ENCODE measurements at places on chromosomes 2 and 18. TPM values are rescaled to one million over a fixed set of nuclear protein-coding genes. Genes with fewer than 3 reads are reported as not detected.

Gene EMILIN2
- total RNA-seq: 26.5 TPM

Gene CRYGD
- total RNA-seq: not detected

Gene ALKAL2
- total RNA-seq: not detected

Gene HOXD3
- total RNA-seq: 0.14 TPM

Gene SKA1
- total RNA-seq: 6.6 TPM

Gene KCNS3
- total RNA-seq: 0.43 TPM

Gene C2orf78
- not detected for total RNA-seq

Gene ABCG8
- not detected for total RNA-seq

Gene BCL11A
- 0.14 TPM for total RNA-seq

Gene TRIM43B
- not detected for total RNA-seq

Gene BCL2L11
- total RNA-seq: 3.6 TPM

Gene CDH20
- 0.18 TPM for total RNA-seq

Gene RFTN2
- 10.5 TPM for total RNA-seq

Gene GALNT5
- 26.9 TPM for total RNA-seq

Gene MRPL53
- total RNA-seq: 43.3 TPM

Gene TMEM247
- total RNA-seq: not detected

Gene ANKRD44
- total RNA-seq: 6.0 TPM

Gene ZNF521
- total RNA-seq: 25.0 TPM

Gene PLCL1
- total RNA-seq: 1.1 TPM

Gene PAX8
- 0.14 TPM for total RNA-seq

Gene DSG2
- 2.3 TPM for total RNA-seq

Gene NFU1
- total RNA-seq: 46.7 TPM

Gene NT5DC4
- total RNA-seq: not detected

Gene TLX2
- not detected for total RNA-seq

Gene SOCS6
- total RNA-seq: 49.5 TPM

Gene ALLC
- total RNA-seq: not detected

Gene ZNF385B
- not detected for total RNA-seq

Gene EPB41L3
- 10.1 TPM for total RNA-seq

Gene MBD2
- total RNA-seq: 27.6 TPM

Gene IL37
- not detected for total RNA-seq

Gene IHH
- not detected for total RNA-seq

Gene CRYGC
- total RNA-seq: not detected

Gene TMEM18
- 13.4 TPM for total RNA-seq

Gene COBLL1
- total RNA-seq: 8.0 TPM

Gene CHPF
- 134 TPM for total RNA-seq

Gene NT5C1B
- total RNA-seq: not detected

Gene ELOA2
- not detected for total RNA-seq

Gene CCNYL1
- 6.7 TPM for total RNA-seq

Gene ACTR1B
- total RNA-seq: 42.8 TPM

Gene IL36RN
- total RNA-seq: 0.09 TPM

Gene REEP1
- total RNA-seq: not detected

Gene SOX11
- total RNA-seq: under 0.01 TPM

Gene KCNG2
- total RNA-seq: 4.7 TPM

Gene TUBB8B
- total RNA-seq: not detected

Gene SFTPB
- total RNA-seq: not detected

Gene RBM44
- total RNA-seq: 0.14 TPM

Gene TMEM178A
- total RNA-seq: 1.3 TPM

Gene POU3F3
- total RNA-seq: not detected

Gene IL1RN
- 0.71 TPM for total RNA-seq

Gene TDRD15
- not detected for total RNA-seq

Gene CNTNAP5
- not detected for total RNA-seq

Gene AMER3
- total RNA-seq: not detected

Gene LONRF2
- 0.28 TPM for total RNA-seq

Data from smooth muscle cell of bladder (primary cell).